DMS 273 treated with DMSO at 0.1 percent for 48 hours (cell line): ENCODE measurements at places on chromosomes 11 and 22.

DNA sequence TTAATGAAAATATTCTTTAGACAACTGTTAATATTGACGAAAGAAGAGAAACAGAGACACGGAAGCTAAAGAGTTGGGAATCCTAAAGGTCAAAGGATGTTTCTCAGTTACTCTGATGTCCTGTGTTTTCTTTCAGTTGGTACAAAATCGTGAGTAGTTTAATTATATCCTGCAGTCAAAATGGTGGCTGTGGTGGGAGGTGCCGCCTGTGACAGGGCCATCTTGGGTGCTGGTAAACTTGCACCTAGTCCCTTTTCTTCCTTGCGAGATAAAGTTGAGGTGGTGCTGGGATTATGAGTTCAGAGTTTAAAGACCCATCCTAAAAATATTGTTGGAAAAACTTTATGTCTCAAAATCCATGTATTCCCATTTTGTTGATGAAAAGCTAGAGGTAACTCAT lies 2.2 kb downstream of the CECR2 start:
- DNase-seq: no peak

DNA sequence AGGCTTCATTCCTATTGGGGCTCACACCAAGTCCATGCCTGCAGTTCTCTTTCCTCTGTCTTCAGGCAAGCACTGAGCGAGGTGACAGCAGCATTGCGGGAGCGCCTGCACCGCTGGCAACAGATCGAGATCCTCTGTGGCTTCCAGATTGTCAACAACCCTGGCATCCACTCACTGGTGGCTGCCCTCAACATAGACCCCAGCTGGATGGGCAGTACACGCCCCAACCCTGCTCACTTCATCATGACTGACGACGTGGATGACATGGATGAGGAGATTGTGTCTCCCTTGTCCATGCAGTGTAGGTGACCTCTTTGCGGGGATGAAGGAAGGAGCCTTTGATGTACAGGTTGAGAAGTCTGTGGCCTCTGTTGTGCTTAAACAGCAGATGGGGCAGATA lies 11.4 kb upstream of the RRM1 start:
- no peak for DNase-seq

GRCh38 chr22:41830174-41830573 lies 2.7 kb upstream of the SREBF2 start:
- no peak for DNase-seq

DNA sequence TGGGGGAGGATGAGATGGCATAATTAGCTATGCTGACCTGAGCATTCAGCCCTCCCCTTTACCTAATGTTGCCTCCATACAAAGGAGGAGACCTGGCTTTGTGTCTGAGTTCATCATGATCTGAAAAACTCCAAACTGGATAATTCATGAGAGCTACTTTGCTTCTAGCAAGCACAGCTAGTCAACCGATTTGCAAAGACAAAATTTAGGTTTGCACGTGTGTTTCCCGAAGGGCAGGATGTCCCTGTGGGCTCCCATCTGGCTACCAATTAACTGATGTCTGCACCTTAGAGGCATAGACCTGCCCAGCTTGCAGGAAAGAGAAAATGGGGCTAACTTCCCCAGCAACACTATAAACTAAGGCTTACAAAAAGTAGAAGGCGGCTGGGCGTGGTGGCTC lies 42.2 kb upstream of the POU2AF1 start:
- no peak for DNase-seq

GRCh38 chr22:25404556-25404927 lies 159.9 kb upstream of the GRK3 start:
- no peak for DNase-seq

- no peak for DNase-seq
Measured at GRCh38 chr22:35548722-35549112, 8.1 kb downstream of the RASD2 start.

GRCh38 chr11:103700622-103701021 lies 335.8 kb upstream of the DDI1 start:
- DNase-seq: no peak

- DNase-seq: no peak
Measured at GRCh38 chr22:31526270-31526669, 29.9 kb downstream of the SFI1 start.

DNA sequence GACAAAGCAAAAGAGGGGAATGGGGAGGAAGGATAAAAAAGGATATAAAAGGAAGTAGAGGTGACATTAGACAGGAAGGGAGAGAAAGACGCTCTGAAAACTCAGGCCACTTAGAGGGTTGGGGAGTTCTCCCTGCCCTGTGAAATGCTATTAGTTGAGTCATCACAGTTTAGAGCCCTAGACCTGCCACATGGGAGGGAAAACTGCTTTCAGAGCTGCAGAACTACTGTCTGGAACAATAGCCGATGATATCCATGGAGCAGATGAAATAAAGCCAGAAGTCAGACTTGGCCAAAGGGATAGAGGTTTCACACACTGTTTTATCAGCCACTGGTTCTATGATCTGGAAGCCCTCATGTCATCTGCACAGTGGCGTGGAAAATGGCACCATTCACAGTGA lies 157.9 kb downstream of the NCAM1 start:
- no peak for DNase-seq

DNA sequence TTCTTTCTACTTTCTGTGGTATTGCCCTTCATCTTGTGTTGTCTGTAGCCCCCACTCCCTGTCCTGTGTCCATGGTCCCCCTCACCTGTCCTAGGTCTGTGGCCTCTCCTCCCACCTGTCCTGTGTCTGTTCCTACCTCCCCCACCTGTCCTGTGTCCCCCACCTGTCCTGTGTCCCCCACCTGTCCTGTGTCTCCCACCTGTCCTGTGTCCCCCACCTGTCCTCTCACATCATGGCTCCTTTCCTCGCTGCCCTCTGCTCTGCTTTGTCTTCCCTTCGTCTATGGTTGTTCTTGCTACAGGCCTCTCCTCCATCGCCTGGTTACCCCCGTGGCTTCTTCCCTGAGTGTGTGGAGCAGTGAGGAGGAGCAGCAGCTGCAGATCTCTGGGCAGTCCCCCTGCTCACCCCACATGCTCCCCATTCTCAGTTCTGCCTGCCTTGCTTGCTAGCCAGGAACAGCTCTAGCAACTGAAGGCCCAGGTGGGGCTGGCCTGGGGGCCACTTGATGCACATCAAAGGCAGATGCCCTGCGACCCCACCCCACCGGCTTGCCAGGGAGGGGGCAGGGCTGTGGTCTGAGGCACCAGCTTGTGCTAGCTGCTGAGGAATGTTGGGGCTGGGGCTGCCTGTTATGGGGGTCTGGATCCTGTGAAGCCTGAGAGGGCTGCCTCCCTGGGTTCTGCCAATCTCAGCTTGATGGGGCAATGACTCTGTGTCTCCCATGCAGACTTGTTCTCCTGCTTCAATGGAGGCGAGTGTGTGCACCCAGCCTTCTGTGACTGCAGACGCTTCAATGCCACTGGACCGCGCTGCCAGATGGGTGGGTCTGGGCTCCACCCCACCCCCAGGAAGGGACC lies 5.6 kb downstream of the OTOG start:
- no peak for DNase-seq

DNA sequence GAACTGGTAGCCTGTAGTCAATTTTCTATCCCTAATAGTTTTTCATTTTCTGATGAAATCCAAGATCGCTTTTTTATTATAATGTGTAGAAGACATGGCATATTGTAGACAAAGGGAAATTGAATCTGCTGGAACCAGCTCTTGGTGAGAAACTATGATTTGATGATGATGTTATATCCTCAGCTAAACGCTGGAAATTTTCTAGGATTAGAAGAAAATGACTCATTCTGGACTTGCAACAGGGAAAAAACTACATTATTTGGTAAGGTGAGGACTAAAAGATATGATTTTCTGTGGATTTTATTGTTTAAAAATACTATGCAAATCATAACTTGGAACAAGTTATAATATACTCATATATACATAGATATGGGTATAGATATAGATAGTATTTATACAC lies 14.1 kb upstream of the PGM2L1 start:
- DNase-seq: no peak

DNA sequence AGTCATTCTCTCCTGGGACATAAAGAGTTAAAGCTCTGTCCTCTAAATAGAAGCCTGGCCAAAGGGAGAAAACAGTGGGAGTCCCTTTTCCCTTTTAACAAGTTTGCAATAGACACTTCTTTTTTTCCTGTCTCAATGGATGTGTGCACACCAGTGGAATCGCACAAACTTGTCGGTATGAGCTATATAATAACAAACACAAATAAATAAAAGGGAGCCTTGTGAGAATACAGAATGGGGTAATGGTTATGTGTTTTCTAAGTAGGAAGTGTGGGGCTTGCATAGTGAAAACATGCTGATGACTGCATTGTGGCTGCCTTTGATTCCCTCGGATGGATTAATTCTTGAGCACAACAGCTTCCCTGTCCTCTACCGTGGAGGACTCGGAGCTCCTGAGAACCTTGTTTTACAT lies 131.9 kb downstream of the WNT7B start:
- no peak for DNase-seq

DNA sequence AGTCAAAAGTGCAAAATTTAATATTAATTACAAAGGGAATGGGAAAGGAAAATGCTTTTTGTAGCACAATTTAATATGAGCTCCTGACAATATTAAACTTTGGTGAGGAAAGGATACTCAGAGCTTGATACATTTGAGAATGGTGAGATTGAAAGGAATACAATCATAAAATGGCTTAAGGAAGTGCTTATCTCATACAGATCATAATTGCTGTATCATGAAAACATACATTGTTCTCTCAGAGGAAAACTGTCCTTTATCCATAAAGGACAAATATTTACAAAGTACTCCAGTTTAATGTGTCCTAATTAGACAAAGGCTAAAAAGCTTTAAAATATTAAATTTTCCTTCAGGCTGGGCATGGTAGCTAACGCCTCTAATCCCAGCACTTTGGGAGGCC lies 260.4 kb downstream of the TMEM135 start:
- DNase-seq: no peak

GRCh38 chr11:14451825-14452224 lies 47.8 kb downstream of the COPB1 start:
- DNase-seq: no peak

- DNase-seq: no peak
Measured at GRCh38 chr11:90650153-90650552, 427.3 kb upstream of the CHORDC1 start.

- no peak for DNase-seq
Measured at GRCh38 chr11:8732748-8733241, 50.2 kb downstream of the RPL27A start.

GRCh38 chr11:82978422-82979099 lies 77.0 kb downstream of the DDIAS start:
- no peak for DNase-seq

DNA sequence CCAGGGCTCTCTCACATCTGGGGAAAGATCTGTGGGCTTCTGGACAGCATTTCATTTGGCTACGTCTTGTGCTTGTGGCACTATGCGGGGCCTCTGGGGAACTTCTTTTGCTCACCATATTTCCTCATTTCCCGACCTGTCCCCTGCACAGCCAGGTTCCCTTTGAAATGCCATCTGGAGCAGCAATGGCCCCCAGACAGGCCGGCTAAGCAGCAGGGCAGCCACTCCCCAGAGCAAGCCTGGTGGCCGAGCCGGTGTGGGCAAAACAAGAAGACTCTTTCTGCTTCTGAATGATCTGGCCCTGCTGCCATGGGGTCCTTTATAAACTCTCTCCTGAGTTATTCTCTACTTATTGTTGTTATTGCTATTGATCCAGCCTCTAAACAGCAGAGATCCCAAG lies 190.7 kb upstream of the NECTIN1 start:
- DNase-seq: no peak

DNA sequence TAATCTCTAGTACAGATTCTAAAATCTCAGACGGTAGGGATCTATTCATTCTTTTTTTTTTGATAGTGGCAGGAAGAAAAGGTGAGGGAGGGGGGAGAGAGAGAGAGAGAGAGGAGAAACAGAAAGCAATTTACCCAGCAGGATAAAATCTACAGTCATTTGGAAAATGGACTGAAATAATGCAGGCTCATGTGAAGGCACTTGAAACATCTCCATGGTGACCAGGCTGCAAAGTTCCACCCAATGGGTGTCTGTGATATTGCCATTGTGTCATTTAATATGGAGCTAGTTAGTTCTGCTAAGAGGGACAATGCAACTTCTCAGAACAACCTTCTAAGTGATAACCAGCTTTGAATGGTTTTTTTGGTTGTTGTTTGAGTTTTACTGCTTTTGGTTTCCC lies 165.2 kb upstream of the RAG2 start:
- no peak for DNase-seq

DNA sequence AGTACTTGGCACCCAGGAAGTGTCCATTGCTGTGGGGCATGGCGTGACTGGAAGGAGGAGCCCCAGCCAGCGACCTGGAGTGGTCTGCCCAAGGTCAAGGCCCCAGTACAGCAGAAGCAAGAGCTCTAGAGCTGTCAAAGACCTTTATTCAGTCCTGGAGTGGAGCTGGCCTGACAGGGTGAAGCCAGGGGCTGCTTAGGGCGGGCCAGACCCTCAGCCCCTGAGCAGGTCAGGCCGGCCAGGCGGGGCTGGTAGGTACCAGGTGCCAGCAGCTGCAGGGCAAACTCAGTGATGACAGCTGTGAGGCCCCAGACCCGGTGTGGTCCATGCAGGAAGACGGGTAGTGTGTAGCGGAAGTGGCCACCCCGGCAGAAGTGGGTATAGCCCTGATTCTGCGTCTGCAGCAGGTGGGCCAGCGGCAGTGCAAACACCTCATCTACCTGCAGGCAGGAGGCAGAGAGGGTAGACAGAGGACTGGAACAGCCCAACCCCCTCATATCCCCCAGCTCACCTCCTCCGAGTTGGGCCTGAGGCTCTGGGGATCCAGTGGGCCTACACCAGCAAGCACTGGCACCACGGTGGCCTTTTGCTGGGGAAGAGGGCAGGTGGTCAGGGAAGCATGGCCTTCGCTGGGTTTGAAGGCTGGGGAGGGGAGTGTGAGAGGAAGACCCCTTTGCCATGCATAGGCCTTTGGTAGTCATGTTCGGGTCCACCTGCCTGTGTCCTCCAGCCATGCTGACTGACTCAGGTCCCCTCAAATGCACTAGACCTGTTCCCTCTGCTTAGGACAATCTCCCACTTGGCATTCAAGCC lies 1.7 kb downstream of the NUDT8 start:
- DNase-seq: no peak

- DNase-seq: no peak
Measured at GRCh38 chr11:60469723-60470122, 14.1 kb downstream of the MS4A1 start.

DNA sequence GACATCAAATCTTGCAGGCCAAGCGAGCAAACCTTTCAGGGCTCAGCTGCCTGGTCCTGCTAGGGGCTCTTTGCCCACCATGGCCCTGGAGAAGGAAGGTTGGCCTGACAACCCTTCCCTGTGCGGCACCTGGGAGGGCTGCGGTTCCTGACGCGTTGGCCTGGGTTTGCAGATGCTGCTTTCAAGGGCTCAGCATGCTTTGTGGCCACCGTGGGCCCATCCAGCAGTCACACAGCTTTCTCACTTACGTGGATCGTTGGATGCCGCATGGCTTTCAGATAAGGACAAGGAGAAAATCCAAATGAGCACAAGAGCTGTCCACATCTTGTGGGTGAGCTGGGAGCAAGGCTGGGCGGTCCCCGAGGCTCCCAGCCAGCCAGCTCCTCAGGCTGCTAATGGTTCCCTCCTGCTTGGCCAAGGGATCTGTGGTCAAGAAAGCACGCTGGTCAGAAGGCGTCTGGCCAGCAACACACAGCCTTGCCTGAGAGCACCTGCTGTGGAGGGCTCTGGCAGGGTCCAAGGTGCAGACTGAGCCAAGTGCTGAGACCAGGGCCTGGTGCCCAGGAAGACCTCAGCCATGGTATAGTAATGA lies 8.2 kb downstream of the C11orf24 start:
- no peak for DNase-seq
